SW 1271 (cell line): ENCODE measurements at places on chromosomes 12 and 14.

- DNase-seq, result no peak
These were observed 20.1 kb upstream of the EIF2B2 start for GRCh38 chr14:74982661-74983060.

DNA sequence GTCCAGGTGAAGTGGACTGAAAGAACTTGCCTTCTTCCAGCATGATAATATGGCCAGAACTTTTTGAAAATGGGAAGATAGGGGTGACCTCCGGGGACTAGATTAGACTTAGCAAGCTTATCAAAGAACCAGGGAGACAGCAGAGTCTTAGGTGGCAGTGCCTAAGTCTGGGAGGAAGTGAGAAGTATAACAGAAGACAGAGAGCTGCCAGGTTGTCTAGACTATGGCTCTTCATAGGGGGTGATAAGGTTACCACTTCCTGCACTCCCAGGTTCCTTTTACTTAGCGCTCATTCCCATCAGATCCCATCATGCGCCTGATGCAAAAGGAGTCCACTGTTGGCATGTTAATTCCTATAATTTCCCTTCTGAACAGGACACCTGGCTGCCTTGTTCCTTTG is 69.9 kb downstream of the PLXNC1 start:
- no peak for DNase-seq

GRCh38 chr14:58082011-58082410 is 70.0 kb downstream of the ARMH4 start:
- no peak for DNase-seq

GRCh38 chr14:54116198-54116885 is 159.7 kb upstream of the BMP4 start:
- DNase-seq, result no peak

DNA sequence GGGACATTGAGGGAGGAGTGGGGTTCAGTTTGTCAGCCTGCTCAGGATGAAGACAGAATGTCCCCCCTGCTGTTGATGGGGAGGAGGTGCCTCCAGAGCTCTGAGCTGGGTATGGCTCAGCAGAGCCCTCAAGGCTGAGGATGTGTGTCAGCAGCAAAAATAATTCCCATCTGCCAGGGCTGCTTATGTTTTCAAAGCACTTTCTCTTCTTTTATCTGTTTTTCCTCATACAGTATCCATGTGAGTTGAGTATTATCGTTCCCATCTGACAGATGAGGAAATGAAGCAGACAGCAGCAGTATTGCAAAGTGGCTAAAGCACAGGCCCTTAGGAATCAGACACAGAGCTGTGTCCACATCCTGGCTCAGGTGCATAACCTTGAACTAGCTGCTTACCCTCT is 94.1 kb downstream of the SLC8A3 start:
- no peak for DNase-seq

DNA sequence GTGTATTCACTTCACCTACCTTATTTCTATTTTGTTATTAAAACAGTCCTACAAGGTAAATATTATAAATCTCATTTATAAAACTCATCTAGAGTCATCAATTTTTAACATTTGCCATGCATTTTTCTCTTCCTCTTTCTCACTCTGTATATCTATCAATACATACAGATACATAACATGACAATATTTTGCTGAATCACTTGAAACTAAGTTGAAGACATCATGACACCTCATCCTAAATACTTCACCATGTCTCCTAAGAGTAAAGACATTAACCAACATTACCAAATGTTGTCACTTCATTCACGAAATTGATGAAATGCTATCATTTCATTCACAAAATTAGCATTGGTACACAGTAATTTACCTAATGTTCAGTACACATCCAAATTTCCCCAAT is 181.8 kb downstream of the PAX9 start:
- no peak for DNase-seq

- DNase-seq, result no peak
These were observed 65.2 kb downstream of the WIF1 start for GRCh38 chr12:65055859-65056258.

DNA sequence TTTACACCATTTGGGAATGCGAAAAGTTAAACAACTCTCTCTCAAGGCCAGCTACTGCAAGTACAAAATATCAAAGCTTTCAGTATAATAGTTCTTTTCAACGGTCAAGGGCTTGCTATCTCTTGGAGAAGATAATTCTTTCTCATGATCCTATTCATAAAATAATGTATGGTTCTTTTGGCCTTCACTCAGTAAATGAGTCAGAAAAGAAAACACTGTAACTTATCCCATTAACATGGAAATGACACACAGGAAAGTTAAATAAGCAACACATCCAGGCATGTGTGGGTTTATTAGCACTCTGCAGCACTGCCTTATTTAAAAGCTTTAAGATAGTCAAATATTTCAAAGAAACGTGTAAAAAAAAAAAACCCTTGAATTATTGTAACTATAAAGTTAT is 36.9 kb downstream of the ZFC3H1 start:
- DNase-seq, result no peak

- DNase-seq, result no peak
These were observed 145.8 kb downstream of the TSPAN9 start for GRCh38 chr12:3222979-3223378.

- DNase-seq, result no peak
These were observed 103.2 kb downstream of the KCNMB4 start for GRCh38 chr12:70469221-70469820.
